Gastroesophageal sphincter (tissue), 4 donors: ENCODE measurements at places on chromosomes 7 and 10. TPM values are rescaled to one million over a fixed set of nuclear protein-coding genes. Genes with fewer than 3 reads are reported as not detected.

COL1A2 gene
- total RNA-seq, result 686 TPM

LRRC18 gene
- not detected for total RNA-seq

NEBL gene
- total RNA-seq, result 2.6 TPM

CNTNAP2 gene
- total RNA-seq, result 8.9 TPM

DNAAF5 gene
- total RNA-seq, result 17.4 TPM

MEPCE gene
- 30.8 TPM for total RNA-seq
